Umbilical cord (tissue), 2 donors: ENCODE measurements at places on chromosomes 5 and 9. TPM values are rescaled to one million over a fixed set of nuclear protein-coding genes. Genes with fewer than 3 reads are reported as not detected.

- DNase-seq: no peak
Observed at GRCh38 chr9:136129176-136129575, 10.5 kb upstream of the TMEM250 start.

MIGA2 gene
- total RNA-seq: 9.1 TPM

ROR2 gene
- total RNA-seq: 44.3 TPM

- DNase-seq: no peak
Observed at GRCh38 chr9:79812099-79812498, 240.3 kb downstream of the TLE4 start.

IFNK gene
- total RNA-seq: 2.4 TPM

DNA sequence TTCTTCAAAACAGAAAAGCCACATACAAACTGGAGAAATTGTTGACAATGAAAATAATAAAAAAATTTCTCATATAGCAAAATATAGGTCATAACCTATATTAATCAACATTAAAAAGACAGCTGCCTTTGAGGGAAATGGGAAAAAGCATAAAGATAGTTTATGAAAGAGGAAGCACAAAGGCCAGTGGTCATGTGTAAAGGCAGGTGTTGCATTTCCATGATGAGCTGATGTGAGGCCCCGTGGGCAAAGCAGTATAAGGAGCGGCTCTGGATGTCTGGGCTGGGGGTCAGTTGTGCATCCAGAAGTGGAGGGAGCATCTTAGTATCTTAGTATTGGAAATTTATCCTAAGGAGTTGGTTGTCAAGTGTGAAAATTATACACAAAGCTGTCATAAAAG, 18.3 kb downstream of the NDUFS6 start:
- DNase-seq: no peak

- no peak for DNase-seq
Observed at GRCh38 chr5:95916687-95917085, 45.0 kb downstream of the ELL2 start.

DNA sequence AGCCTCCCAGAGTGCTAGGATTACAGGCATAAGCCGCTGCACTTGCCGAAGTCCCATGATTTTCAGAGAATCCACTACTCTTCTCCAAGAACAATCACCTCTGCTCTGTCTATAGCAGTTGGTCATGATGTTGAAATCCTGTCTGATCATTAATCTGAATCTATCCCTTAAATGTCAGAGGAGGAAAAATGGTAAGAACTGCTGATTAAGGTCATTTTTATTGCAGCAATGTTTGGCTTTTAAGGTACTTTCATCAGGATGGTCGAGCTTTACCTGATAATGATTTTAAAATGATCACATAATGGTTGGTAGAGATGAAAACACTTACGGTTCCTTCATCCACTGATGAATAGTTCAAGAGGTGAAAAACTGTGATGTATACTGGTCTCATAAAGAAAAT, 968.6 kb downstream of the TLE4 start:
- no peak for DNase-seq

- DNase-seq: no peak
Observed at GRCh38 chr5:77636641-77637169, 1.8 kb downstream of the OTP start.
